ENCODE measurements at places on chromosomes 5 and 9.

- DNase-seq, result no peak
Observed at GRCh38 chr5:133400831-133401351, 211.4 kb downstream of the FSTL4 start.

DNA sequence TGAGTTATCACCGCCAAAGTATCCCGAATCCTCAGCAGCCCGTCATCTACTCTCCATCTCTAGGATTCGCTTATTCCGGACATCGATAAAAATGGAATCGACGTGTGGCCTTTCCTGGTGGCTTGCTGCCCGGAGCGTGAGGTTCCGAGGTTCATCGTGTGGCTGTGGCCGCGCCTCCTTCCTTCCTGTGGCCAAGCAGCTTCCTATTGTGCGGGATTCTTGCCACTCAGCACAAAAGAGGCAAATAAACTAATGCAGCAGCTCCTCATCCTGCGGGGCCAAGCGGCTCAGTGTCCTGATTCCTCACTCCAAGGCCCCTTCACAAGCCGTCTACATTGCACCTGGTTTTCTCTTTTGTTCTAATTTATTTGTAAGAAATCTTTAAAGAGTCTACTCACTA, 800.9 kb downstream of the CDH9 start:
- DNase-seq, result no peak

GRCh38 chr9:40909821-40910220, 218.7 kb downstream of the FOXD4L6 start:
- no peak for DNase-seq

DNA sequence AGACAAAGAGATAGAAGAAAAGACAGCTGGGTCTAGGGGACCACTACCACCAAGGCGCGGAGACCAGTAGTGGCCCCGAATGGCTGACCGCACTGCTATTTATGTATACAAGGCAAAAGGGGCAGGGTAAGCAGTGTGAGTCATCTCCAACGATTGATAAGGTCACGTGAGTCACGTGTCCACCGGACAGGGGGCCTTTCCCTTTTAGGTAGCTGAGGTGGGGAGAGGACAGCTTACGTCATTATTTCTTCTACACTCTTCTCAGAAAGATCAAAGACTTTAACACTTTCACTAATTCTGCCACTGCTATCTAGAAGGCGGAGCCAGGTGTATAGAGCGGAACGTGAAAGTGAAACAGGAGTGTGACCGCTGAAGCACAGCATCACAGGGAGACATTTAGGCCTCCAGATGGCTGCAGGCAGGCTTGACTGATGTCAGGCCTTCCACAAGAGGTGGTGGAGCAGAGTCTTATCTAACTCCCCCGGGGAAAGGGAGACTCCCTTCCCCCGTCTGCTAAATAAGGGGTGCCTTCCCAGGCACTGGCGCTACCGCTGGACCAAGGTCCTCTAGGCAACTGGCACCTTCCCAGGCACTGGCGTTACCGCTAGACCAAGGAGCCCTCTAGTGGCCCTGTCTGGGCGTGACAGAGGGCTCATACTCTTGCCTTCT, 6.1 kb upstream of the PRR16 start:
- no peak for DNase-seq

GRCh38 chr5:126718236-126718868, 58.6 kb upstream of the LMNB1 start:
- no peak for DNase-seq

GRCh38 chr9:104589626-104590025, 9.6 kb downstream of the OR13C5 start:
- DNase-seq, result no peak

DNA sequence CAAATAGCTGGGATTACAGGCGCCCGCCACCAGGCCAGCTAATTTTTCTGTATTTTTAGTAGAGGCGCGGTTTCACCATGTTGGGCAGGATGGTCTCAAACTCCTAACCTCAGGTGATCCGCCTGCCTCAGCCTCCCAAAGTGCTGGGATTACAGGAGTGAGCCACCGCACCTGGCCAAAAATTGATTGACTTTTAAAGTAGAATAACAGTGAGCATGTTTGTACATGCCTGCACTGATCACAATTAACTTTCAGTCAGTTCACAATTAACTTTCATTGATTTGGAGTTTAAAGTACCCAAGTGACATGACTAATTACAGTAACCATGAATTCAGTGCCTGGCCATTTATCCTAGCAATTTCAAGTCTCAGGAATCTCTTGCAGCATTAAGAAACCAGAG, 61.3 kb downstream of the ANKH start:
- DNase-seq, result no peak

DNA sequence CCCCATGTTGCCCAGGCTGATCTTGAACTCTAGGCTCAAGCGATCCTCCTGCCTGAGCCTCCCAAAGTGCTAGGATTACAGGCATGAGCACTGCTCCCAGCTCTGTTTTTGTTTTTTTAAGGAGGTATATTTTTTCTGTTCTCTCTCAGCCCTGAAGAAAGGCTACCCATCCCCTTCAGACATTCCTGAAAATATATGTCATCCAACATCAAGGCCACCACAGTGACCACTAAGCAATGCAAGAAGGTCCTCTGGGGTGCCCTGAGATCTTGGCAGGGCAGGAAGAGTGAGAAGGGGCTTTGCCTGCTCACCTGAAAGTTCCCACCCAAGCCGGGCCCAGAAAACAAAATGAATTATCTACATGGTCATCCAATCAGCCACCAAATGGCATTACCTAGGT, 47.8 kb upstream of the IL17B start:
- DNase-seq, result no peak

GRCh38 chr5:173772384-173773059, 115.6 kb upstream of the CPEB4 start:
- no peak for DNase-seq

- no peak for DNase-seq
Observed at GRCh38 chr5:65076251-65076869, 307.6 kb downstream of the CWC27 start.

DNA sequence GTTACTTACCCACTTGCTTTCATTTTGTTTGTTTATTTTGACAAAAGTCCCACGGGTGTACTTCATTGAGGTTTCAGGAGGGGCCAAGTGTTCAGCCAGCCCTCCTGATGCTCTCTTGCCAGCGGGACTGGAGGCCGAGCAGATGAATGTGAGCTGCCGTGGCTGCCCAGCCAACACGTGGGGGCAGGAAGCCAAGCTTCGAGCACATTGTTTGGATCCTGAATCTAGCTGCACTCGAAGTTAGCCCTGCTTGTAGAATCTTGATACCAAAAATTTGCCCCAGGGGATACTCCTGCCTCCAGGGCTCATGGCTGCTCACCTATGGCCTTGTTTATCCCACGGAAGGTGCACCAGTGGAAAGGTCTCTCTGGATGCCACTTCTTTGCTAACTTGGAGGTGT, 49.3 kb downstream of the RASGEF1C start:
- DNase-seq, result no peak

DNA sequence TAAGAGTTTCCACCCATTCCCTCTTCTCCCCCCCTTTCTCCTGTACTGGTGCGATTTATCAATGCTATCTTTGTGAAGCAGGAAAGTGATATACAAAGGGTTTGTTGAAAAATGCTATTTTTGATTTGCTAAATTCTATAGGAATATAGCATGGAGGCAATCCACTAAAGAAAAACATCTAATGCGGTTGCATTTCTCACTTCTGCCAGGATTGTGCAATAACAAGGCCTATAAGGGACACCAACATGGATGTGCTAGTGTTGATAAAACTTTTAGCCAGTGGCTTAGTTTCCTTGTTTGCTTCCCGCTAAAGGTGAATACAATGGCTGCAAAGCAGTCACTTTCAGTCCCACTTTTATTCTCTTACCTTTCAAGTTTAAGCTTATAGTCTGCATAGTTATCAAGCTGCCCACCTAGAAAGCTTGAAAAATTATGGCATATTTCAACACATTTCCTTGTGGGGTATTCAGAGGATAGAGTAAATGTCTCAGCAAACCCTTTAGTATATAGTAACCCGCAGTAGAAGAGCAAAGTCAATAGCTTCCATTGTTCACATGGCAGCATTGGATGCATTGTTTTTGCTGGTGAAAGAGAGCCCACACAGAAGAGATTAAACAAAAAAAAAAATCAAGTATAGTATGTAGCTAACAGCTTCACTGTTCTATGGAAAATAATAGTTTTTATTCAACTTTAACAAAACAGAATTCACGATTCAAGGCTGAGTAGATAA, 674.6 kb upstream of the SEMA6A start:
- no peak for DNase-seq

- DNase-seq, result peak; percentile 73
Observed at GRCh38 chr5:170632985-170633234, 129.1 kb downstream of the KCNIP1 start.

DNA sequence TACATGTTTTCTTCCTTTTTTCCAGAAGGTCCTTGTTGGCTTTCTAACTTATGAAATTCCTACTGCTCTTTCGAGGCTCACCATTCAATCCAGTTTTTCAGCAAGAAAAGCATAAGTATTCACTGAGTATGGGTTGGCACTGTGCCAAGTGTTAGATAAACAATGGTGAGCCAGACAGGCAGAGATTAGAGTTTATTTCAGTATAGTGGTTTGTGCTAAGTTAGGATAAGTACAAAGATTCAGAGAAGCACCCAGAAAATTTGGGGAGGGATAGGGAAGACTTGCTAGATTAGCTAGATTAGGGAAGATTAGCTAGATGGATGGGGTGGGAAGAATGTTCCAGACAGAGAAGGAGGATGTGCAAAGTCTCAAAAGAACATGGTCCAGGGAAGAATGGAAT, 122.9 kb downstream of the OXCT1 start:
- DNase-seq, result no peak

DNA sequence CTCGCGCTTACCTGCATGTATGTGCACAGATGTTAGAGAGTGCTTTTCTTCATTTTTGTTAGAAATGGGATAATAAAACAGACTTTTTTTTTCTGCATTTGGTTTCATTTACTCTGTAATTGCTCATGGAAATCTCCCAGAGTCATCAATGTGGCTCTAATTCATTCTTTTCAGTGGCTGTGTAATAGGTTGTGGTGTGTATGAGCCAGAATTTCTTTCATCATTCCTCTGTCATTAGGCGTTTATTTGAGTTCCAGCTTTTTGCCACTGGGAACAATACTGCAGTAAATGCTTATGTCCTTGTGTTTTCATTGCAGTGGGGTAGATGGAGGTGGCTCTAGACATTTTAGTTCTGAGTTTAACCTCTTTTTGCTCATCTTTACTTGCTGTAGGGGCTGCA, 118.9 kb downstream of the NXNL2 start:
- DNase-seq, result no peak

GRCh38 chr9:36174731-36175130, 5.5 kb downstream of the CCIN start:
- DNase-seq, result no peak

- DNase-seq, result no peak
Observed at GRCh38 chr9:96061293-96061987, 185.9 kb downstream of the ERCC6L2 start.

GRCh38 chr5:173311818-173312585, 16.2 kb downstream of the STC2 start:
- DNase-seq, result no peak

- no peak for DNase-seq
Observed at GRCh38 chr5:86463339-86463738, 154.4 kb upstream of the COX7C start.

DNA sequence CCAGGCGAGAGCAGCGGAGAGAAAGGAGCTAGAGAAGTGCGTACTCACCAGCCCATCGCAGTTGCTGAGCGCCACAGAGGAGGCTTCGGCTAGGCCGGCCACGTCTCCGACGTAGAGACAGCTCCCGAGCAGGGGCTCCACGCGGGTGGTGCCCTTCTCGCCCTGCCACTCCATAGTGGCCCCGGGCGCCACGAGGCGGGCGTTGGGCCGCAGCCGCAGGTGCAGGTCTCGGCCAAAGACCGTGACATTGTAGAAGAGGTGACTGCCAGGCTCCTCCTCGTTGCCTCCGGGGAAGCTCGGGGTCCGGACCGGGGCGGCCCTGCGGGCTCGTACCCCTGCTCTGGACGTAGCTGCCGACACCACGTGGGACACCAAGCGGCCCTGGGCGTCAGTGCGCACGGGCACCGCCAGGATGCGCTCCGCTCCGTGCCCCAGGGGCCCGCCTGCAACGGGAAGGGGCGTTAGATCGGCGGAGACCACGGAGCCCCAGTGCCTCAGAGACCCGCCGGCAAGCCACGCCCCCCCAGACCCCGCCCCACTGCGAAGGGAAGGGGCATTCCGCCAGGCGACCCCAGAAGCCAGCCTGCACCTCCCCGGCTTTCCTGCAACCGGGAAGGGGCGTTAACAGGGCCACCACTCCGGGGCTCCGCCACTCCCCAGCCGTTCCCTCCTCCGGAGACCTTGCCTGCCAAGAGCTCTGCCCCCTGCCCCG, 1.4 kb downstream of the ADAMTS2 start:
- DNase-seq, result no peak

DNA sequence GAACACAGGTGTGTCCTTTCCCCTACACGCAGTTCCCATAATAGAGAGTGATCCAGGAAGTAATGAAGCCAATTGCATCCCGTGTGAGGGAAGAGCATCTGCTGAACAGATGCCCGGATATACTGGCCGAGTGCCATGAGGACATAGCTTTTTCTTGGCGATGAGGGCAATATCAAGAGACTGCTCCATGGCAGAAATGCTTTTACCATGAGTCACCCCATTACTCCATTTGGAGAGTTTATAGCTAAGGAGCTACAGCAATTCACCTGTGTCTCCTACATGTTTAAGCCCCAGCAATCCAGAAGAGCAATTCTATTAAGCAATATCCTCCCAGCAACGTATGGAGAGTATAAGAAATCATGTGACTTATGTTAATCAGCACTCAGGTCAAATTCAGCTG, 222.0 kb upstream of the KLF4 start:
- DNase-seq, result no peak

DNA sequence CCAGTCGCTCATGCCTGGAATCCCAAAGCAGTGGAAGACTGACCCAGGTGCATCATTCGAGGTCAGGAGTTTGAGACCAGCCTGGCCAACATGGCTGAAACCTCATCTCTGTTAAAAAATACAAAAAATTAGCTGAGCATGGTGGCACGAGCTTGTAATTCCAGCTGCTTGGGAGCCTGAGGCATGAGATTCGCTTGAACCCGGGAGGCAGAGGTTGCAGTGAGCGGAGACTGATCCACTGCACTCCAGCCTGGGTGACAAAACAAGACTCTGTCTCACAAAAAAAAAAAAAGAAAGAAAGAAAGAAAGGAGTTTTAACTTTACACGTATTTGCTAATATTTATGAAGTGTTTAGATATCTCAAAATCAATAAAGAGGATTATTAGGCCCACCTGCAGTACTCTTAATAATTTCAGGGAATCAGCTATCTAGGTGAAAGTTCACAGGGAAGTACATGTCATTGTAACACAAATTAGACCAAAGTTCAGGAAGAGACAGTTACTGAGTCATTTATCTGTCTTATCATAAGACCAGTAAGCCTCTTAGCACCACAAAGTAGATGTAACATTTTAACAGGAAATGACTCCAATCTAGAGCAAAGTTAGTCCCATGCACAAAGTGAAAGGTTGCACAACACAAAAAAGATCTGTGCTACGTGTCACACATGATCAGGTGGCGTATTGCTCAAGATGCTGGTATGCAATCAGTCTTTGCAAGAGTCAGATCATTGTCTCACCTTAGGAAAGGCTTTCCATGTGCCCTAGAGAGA, 34.1 kb upstream of the PLIN2 start:
- DNase-seq, result no peak

DNA sequence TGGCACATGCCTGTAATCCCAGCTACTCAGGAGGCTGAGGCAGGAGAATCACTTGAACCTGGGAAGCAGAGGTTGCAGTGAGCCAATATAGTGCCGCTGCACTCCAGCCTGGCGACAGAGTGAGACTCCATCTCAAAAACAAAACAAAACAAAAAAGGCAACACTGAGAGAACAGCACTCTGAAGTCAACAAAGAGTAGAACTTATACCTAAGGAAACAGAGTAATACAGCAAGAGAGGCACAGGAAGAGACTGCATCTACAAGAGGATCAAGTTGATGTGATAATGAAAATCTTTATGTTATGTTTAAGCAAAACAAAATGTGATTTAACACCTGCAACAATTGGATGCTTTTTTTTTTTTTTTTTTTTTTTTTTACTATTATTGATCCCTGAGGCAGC, 33.1 kb downstream of the FYB1 start:
- DNase-seq, result no peak

All from renal cortex interstitium (tissue), 15 donors.